ENCODE measurements at places on chromosomes 7 and 10.
A peak's percentile ranks its signal among the peaks of the same experiment; 100 is the strongest.

- peak; percentile 81 for DNase-seq
Measured at GRCh38 chr7:43669286-43670081, 59.8 kb downstream of the COA1 start.

- no peak for DNase-seq
Measured at GRCh38 chr7:137287651-137288258, 55.8 kb downstream of the PTN start.

DNA sequence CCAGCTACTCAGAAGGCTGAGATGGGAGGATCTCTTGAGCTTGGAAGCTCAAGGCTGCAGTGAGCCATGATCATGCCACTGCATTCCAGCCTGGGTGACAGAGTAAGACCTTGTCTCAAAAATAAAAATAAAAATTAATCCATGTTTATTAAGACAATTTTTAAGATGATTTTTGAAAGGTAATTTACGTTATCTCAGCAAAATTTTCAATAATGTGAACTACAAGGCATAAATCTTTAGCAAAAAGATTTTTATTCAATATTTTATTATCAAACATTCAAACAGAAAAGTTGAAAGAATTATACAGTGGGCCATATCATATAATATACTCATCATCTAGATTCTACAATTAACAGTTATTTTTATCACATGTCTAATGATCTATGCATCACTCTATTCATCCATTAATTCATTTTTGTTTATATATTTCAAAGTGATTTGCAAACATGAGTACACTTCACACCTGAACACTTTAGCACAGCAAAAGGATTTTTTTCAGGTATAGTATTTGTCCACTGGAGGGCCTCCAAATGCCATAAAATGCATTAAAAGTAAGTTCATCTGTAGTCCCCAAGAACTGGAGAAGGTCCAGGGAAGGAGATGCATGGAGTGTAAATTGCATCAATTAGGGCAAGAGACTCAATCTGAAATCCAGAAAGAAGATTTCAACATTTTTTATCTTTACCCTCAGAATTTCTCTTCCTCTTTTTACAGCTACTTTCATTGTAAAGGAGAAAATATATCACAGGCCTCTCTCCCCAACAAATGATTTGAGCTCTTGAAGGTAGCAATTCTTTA, 38.6 kb upstream of the RSBN1L start:
- DNase-seq: no peak

DNA sequence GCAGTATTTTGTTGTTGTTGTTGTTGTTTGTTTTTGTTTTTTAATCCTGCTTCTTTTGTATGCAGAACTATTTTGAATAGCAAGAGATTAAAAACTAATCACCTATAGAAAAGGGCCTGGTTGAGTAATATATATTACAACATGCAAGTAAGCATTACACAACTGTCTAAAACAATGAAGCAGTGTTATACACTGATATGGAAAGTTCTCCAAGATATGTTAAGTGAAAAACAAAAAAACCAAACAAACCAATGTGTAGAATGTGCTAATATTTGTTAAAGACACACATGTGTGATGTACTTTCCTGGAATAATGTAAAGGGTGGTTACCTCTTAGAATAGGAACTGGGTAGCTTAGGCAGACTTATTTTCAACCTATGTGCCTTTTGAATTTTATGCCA, 117.4 kb downstream of the ZNF365 start:
- DNase-seq: no peak

DNA sequence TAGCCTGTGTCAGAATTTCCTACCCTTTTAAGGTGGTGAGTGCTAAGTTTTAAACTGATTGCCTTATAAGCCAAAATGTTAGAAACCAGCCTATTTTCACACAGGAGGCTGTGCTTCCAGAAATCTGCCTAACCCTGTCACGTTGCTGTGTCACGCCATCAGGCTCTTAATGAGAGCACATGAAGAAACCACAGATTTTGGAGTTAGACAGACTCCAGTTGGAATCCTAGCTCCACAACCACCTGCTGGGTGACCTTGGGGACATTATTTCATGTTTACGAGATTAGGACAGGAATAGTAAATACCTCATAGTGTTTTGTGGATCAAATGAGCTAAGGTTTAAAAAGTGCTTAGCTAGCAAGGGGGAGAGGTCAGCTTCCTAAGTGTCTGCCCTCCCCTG, 321.8 kb downstream of the DPP6 start:
- no peak for DNase-seq

DNA sequence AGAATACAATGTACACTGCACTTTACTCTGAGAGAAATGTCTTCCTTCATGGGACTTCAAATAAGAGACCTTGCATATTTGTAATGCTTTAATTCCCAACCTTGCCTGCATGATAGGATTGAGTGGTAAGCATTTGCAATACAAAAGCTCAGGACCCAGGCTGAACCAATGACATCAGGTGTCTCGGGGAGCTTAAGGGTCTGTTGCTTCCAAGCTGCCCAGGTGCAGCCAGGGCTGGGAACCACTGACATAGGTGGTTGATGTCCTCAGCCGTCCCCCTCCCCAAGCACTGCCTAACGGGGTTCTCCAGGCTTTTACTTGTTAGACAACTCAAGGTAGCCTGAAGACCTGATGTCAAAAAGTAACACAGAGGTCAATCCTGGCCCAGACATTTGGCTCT, 29.1 kb downstream of the FIGNL1 start:
- DNase-seq: no peak

DNA sequence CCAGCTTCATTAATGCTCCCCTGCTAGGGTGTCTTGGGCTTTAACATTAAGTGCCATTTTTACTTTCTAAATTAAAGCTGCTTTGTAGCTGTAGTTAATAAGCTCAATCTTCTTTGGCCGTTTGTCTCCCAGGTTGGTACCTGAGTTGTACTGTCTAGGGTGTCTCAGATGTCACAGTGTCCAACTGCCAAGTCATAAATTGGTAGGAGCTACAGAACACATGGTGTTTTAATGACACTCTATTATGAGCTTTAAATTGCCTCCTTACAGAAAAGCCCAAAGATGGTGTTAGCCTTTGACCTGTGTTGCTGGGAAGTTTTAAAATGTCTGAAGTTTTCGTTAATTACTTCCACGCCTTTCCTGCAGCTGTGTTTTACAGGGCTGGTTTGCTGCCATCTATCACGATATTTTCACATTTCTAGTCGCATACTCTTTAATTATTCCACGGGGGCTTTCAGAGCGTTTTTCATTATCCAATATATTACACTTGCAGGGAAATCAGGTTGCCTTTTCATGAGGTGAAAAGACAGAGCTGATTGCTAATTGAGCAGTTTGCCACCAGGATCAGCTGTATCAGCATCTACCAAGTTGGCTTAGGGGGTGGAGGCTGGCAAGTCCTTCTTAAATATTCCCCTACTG, 247.8 kb upstream of the PLPP4 start:
- no peak for DNase-seq

DNA sequence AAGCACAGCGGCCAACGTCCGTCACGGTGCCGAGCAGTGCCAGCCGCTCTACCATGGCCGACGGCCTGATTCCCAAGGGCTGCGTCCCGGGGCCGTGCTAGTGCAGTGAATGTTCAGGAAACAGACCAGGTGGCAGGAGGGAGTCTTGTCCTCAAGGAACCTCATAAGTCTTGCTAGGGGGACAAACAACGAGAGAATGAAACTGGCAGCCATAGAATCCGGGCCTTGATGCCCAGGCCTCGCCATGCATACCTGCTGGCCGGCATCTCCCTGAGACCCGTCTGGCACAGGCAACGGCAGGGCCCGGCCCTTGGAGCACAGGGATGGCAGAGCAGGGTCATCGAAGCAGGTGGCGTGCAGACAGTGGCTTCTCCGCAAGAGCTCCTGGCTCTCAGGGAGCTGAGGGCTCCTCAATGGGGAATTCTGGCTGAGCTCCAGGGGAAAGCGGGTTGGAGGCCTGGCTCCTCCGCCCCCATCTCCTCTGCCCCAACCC, 58.8 kb downstream of the DIP2C start:
- DNase-seq: no peak

DNA sequence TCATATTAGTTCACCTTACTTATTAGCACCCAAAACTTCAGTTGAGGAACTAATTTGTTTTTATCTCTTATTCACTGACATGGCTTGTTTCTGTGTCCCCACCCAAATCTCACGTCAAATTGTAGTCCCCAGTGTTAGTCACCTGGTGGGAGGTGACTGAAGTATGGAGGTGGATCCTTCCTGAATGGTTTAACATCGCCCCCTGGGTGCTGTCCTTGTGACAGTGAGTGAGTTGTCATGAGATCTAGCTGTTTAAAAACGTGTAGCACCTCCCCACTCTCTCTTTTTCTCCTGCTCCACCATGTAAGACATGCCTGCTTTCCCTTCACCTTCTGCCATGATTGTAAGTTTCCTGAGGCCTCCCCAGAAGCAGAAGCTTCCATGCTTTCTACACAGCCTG, 75.0 kb upstream of the HECTD2 start:
- DNase-seq: no peak

GRCh38 chr7:150335108-150335773, 6.2 kb downstream of the RARRES2 start:
- DNase-seq: no peak

Measured in activated CD4-positive, alpha-beta memory T cell treated with anti-CD3 and anti-CD28 coated beads, Interleukin-2, amount 10 ng/mL, durations not matched to agents 7 days and 5 days (primary cell).